ENCODE measurements at places on chromosomes 6 and 20.

DNA sequence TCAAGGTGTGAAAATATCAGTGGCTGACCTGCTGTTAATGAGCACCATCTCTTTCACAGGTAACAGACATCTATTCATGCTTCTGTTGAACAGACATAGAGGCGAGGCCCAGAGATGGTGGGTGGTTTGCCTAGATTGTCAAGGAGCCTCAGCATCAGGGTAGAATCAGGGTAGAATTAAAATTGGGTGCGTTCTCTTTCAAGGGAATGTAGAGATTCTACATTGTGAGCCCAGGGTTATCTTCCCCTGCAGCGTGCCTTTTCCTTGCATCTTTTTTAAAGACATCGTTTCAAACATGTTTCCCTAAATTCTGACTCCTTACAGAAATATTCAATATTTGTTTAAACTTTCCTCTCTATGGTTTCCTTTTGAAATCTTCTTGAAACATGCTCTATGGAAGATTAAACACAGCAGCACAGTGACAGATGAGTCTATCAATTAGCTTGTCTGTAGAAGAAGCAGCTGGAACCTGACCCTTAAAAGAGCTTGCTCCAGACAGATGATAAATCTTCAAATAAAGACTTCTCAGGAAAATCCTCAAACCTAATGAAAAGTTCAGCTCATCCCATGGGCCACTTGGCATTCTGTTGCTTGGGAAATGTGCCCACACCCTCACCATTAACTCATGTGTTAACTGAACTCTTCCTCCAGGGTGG lies 119.8 kb downstream of the IPCEF1 start:
- DNase-seq = no peak

DNA sequence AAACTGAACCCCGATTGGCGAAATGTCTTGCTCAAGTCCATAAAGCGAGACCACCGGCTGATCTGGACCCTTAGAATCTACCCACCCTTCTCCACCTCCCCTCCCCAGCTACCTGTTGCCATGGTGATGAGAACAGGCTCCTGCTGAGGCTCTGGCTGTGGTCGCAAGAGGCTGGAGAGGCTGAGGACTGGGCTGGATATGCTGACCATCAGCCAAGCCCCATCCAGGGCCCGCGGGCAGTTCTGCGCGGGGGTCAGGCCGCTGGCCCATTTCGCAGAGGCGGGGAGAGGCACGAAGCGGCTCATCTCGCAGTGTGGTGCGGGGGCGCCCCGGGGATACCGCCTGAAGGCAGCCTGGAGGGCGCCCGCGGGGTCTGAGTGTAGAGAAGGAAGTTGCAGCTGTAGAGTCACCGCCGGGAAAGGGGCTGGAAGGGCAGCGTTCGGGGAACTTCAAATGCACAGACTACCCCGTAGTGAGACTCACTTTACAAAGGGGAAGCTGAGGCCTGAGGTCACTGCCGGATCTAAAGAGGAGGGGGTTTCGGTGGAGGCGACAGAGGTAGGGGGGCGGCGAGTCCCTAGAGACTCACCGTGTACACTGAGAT lies 671 bp downstream of the TAPBP start:
- no peak for DNase-seq

DNA sequence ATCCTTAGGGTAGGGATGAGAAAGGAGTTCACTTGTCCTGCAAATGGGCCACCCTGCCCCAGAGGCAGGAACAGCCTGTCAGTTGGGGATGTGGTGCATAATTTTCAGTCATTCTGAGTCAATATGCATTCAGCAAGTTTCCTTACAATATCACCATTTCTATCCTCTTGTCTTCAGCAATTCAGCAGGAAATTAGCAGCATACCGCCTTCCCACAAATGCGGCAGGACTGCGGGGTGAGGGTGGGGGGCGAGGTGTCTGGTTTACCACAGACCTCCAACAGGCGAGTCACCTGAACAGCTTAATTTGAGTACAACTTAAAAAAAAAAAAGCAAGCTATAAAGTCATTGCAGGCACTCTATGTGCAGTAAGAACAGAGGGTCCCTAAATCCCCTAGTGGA lies 126.8 kb downstream of the MAP3K7 start:
- no peak for DNase-seq

- DNase-seq = no peak
Observed at GRCh38 chr6:32954986-32955802, 2.3 kb upstream of the HLA-DMA start.

- DNase-seq = no peak
Observed at GRCh38 chr20:56518721-56519398, 5.7 kb upstream of the FAM209A start.

- no peak for DNase-seq
Observed at GRCh38 chr6:142940487-142940886, 4.5 kb downstream of the HIVEP2 start.

GRCh38 chr6:107957308-107957908 lies 600 bp downstream of the SEC63 start:
- DNase-seq = no peak

DNA sequence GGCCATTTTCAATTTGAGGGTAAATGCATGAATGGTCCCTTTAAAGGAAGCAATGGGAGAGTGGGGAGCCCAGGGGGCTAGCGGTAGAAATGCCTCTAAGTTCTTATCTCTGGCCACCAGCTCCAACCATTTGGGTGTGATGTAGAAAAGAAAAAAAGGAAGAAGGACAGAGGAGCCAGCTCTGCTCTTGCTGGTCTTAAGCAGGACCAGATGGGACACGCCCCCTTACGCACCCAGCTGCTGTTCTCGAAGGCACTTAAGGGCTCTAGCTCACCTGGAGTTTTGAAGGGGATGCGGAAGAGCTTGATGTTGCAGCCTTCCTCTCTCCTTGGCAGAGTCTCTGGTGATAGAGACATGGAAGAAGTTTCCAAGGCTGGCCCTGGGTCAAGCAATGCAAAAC lies 59.5 kb upstream of the RNF144B start:
- DNase-seq = no peak

DNA sequence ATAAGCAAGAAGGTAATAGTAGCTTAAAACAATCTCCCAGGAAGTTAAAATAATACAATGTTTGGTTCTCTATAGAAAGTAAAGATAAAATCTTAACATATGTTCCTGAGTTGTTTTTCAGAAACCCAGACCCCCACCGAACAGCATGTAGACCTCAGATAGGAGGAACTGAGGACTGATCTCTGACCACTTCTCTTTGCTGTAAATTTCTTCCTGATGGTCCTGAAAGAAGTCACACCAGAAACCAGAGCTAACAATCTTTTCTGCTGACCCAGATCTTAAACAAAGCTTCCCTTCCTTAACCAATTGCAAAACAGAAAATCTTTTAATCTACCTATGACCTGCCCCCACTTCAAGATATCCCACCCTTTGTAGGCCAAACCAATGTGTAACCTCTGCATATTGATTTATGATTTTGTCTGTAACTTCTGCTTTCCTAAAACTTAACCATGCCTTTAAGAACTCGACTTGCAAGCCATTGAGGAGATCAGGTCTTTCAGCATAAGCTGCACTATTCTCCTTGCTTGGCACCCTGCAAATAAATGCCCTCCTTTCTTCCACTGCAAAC lies 21.9 kb upstream of the BEND6 start:
- DNase-seq = no peak

GRCh38 chr6:71502956-71503355 lies 214.3 kb downstream of the OGFRL1 start:
- no peak for DNase-seq

DNA sequence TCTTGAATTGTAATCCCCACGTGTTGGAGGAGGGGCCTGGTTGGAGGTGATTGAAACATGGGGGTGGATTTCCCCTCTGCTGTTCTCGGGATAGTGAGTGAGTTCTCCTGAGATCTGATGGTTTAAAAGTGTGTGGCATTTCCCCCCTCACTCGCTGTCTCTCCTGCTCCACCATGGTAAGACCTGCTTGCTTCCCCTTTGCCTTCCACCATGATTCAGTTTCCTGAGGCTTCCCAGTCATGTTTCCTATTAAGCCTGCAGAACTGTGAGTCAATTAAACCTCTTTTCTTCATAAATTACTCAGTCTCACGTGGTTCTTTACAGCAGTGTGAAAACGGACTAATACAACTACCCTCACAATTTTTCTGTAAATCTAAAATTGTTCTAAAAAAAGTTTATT lies 26.8 kb upstream of the FAM184A start:
- DNase-seq = no peak
